ENCODE measurements at places on chromosomes 12 and 14.

GRCh38 chr12:11785712-11786111, 136.2 kb downstream of the ETV6 start:
- DNase-seq: no peak

DNA sequence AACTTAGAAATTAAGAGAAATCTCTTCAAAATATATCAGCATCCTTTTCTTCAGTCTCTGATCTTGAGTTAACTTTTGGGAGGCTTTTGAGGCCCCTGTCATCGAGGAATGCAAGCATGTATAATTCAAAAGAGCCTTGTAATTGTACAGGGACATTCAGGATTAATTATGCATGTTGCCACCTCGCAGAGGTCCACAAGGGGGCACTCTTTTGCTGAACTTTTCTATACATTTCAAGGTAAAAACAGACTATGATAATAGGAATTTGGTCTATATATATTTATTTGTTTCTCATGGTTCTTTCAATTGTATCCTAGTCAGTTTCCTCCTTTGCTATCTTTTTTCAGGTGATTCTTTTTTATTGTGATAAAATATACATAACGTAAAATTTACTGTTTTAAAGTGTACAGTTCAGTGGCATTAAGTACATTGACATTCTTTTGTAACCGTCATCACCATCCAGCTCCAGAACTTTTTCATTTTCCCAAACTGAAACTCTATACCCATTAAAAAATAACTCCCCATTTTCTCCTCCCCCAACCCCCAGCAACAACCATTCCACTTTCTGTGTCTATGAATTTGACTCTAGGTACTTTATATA, 47.0 kb upstream of the SLC2A13 start:
- DNase-seq: peak; percentile 49

GRCh38 chr12:75974323-75975187, 57.0 kb downstream of the PHLDA1 start:
- DNase-seq: peak; percentile 39

DNA sequence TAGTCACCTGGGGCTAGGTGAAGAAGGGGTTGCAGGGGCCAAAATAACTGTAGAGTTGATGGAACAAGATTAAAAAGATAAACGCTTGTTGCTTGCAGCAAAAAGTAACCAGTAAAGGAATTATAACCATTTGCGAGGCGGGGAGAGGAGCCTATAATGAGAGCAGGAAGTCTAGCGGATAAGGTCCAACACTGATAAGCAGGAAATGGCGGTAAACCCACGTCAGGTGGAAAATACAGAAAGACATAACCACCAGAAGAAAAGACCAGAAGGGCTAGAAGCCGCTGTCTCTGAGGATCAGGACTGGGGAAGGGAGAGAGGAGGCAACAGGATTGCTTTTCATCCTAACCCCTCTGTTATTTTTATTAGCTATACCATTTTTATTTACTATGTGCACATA, 303.3 kb downstream of the DPF3 start:
- DNase-seq: no peak

- DNase-seq: no peak
Measured at GRCh38 chr12:103336940-103337339, 158.8 kb downstream of the C12orf42 start.

- no peak for DNase-seq
Measured at GRCh38 chr12:129186952-129187351, 333.7 kb downstream of the GLT1D1 start.

GRCh38 chr14:41636492-41637392, 30.1 kb downstream of the LRFN5 start:
- DNase-seq: no peak

- DNase-seq: no peak
Measured at GRCh38 chr12:51678086-51678724, 87.2 kb downstream of the SCN8A start.

DNA sequence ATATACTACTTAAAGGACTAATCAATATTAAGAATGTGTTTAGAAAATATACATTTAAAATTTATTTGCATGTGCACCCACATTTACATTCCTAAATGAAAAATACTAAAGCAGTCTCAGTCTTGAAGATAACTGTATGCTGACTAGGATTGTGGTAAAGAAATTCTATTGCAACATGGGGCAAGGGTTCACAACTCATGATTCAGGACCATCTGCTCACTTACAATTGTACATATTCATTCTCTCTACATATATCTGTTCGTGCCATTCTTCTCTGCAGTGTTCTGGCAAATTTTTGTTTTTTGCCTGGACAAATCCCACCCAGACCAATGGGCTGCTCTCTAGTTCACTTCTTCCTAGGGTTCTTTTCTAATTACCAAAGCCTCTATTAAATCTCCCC, 417.2 kb upstream of the NOVA1 start:
- no peak for DNase-seq

- DNase-seq: no peak
Measured at GRCh38 chr12:49893753-49894750, 9.6 kb downstream of the FAIM2 start.

DNA sequence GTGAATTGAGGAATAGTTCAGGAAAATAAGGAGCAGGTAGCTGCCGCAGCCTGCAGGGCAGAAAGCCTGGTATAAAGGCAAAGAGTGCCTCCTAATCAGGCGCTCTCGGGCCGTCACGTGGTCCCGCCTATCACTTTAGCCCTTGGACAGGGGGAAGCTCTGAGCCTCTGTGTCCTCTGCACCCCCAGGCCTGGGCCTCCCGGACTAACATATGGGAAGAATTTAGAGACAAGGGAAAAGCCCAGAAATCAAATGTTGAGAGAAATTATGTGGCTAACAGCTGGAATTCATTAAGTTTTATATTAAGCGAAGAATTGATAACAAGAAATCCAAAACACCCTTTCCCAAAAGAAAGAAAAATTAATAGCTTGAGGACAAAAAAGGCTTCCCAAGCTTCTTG, 417.7 kb downstream of the ATP23 start:
- DNase-seq: no peak

GRCh38 chr14:38016497-38016896, 191.2 kb upstream of the SSTR1 start:
- no peak for DNase-seq

DNA sequence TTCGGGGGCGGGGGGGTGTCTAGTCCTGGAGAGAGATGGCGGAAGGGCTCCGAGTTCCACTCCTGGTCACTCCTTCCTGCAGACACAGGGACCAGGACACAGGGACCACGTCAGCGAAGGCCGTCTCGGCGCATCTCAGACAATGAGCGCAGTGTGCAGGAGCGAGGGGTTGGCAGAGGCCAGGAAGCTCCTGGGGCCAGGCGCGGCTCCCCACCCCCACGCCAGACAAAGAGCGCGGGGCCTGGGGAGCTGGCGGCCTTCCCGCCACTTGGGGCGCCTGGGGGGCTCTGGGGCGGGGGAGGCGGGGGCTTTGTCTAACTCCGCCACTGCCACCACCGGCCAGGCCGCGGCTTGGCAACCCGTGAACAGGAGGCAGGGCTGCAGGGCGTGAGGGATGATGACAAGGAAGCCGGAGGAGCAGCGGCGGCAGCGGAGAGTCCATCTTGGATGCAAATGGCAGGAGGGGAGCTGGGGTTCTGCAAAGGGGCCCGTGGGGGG, 2.2 kb downstream of the CDK2AP1 start:
- peak; percentile 28 for DNase-seq

- DNase-seq: no peak
Measured at GRCh38 chr14:34971801-34972200, 11.0 kb upstream of the SRP54 start.

- DNase-seq: no peak
Measured at GRCh38 chr14:75234173-75235115, 44.2 kb upstream of the FOS start.

DNA sequence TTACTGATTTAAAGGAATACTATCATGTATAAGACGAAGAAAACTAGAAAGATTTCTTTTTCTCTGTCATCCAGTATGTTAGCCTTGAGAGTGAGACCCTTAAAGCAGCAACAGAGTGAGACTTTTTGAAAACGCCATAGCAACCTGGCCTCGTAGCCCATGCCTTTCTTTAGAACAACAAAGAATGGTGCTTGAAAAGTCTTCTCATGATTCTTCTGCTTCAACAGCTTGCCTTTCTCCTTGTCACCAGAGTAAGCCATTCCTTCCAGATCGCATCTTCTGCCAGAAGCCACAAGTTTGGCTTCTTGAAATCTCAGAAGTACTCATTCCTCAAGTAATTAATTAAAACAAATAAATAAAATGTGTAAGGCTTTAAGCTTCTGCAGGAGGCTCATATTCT, 109.3 kb downstream of the PDE3A start:
- no peak for DNase-seq

GRCh38 chr12:40107803-40108620, 2.1 kb upstream of the SLC2A13 start:
- no peak for DNase-seq

DNA sequence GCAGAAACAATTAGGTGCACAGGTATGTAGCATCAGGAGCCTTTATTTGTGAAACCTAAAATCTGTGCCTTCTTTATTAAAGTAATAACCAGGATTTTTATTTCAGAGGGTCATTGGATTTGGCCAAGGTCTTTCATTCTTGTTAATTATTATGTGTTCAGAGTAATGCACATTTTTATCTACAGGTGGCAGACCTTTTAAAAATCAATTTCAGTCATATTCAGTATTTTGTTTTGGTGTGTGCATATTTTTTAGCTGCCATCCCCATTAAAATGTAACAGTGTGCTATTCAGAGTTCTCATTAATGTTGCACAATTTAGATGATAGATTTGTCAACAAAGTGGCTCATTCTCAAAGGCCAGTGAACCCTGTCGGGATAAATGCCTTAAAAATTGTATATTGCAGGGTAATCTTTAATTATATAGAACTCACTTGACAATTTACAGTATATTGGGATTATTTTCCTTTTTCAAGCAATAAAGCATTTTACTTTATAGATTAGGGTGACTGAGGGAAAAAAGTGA, 319.3 kb upstream of the SOX5 start:
- no peak for DNase-seq

DNA sequence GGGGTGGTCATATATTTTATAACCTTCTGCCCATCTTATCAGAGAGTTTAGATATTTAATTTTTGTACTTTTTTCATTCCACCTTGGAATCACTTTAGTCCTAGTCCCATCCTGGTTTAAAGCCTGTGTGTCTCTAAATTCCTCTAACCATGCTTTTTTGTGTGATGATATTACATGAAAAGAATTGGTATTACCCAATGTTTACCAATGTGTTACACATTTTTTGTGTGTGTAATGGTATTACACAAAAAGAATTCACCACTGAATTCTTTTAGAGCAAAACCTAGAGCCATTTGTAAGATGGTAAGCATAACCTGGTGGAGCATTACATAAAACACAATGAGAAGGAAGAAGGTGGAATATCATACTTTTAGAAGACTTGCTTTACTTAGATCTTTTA, 77.5 kb downstream of the FAR2 start:
- DNase-seq: no peak

GRCh38 chr14:106586098-106586704, 1059.8 kb downstream of the TMEM121 start:
- DNase-seq: peak; percentile 52

DNA sequence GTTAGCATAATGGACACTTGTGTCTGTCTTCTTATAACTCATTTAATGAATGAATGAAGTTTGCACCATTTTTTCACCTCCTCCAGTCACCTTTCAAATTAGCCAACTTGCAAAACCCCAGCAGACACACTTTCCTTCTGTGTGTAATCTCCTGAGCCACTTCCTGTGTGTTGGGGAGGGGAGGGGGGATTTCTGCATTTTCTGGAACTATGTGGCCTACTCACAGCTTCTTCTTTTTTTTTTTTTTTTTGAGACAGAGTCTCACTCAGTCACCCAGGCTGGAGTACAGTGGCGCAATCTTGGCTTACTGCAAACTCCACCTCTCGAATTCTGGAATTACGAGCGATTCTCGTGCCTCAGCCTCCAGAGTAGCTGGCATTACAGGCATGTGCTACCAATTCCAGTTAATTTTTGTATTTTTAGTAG, 4.1 kb upstream of the SERPINA1 start:
- DNase-seq: peak; percentile 73

- DNase-seq: no peak
Measured at GRCh38 chr12:43309959-43310358, 242.0 kb downstream of the ADAMTS20 start.

DNA sequence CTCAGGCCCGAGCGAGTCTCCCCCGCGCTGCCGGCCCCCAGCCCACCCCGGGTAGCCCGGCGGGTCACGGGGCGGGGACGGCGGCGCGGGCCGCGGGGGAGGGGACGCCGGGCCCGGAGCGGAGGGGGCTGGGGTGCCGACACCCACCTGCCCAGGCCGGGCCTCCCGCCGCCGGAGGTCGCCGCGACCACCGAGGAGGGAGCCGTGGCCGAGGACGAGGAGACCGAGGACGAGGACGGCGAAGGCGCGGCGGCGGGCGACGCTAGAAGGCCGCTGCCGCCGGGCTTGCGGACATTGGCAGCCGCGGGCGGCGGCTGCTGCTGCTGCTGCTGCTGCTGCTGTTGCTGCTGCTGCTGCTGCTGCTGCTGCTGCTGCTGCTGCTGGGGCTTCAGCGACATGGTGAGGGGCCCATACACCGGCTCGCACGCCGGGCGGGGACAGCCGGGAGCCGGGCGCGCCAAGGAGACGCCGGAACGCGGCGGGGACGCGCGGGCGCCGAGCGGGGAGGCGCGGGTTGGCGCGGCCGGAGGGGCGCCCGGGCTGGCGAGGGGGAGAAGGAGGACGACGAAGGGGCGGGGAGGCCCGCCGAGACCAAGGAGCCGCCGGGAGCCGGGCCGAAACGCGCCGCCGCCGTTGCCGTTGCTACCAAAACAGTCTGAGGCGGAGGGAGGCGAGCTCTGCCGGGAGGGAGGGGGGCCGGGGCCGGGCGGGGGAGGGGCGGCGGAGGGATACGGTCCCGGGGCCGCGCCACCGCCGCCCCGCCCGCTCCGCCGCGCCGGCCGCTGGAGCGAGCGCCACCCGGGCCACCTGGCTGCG, at the start of gene ATXN2:
Gene ATXN2, minus strand, starts transcription at position 679 of the 816 bp plus-strand sequence. Its CDS starts 281 bp downstream, at position 398.
- DNase-seq: peak; percentile 55

- DNase-seq: no peak
Measured at GRCh38 chr12:6092784-6093722, 31.4 kb downstream of the VWF start.

DNA sequence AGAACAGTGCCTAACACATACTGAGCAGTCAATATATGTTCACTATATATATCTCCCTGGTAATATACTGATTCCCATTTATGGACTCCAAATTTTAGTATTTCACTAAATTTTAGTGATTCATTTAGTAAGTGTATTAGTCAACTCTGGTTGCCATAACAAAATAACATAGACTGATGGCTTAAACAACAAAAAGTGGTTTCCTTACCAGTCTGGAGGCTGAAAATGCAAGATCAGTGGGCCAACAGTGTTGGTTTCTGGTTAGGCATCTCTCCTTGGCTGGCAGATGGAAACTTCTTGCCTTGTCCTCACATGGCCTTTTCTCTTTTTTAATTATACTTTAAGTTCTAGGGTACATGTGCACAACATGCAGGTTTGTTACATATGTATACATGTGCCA, 28.7 kb downstream of the SIX6 start:
- no peak for DNase-seq
